ENCODE measurements at places on chromosomes 12 and 14.

DNA sequence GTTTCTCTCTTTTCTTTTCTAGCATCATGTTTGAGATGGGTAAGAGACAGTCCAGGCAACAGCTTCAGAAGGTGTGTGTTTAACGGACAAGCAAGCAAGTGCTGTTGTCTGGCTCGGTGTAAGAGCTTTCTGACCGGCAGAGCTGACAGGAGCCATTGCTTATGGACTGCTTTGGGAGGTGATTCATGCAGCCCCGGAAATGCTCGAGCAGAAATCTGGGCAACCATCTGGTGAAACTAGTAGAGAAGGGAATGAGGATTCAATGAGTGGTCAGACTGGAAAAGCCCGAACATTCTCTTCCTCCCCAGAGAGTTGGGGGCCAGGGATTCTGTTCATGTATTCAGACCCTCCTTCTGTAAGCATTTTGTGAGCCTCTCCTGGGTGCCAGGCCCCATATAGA, 24.4 kb downstream of the TUNAR start:
- DNase-seq, result no peak

GRCh38 chr12:104462931-104463339, 6.2 kb downstream of the CHST11 start:
- no peak for DNase-seq

- no peak for DNase-seq
These were observed 4.7 kb downstream of the SRRM4 start for GRCh38 chr12:118986050-118986449.

DNA sequence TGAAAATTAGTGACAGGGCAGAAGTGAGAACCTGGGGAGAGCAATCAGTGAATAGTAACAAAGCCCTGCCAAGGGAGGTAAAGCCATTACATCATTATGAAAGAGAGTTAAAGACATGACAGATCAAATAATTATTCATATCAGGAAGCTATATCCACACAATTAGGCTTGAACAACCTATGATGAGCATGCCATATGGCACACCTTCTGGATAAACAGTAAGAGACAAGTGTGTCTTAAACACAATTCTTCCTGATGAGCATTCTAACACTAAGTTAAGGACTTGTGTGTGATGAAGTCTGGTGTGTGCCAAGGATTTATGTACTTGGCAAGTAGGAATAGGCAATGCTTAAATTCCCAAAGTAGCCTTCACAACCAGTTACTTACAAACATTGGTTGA, 76.1 kb downstream of the GALNT4 start:
- no peak for DNase-seq

- DNase-seq, result no peak
These were observed 17.7 kb downstream of the C12orf71 start for GRCh38 chr12:27064397-27065342.

DNA sequence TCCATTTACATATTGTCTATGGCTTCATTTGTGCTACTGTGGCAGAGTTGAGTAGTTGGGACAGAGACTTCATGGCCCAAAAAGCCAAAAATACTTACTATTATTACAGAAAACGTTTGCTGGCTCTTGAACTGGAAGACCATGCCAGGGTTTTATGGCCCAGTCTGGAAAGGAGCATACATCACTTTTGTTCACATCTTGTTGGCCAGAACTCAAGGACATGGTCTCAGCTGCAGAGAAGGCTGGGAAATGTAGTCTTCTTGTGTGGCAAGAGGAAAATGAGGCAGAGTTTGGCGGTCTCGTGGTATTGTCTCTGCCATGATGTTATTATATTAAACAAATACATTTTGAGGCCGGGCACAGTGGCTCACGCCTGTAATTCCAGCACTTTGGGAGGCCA, 509.6 kb downstream of the MED13L start:
- no peak for DNase-seq

GRCh38 chr12:6526766-6527525, 7.4 kb upstream of the GAPDH start:
- no peak for DNase-seq

- DNase-seq, result no peak
These were observed 30.6 kb upstream of the MSI1 start for GRCh38 chr12:120399531-120399930.

GRCh38 chr14:52248057-52248456, 19.4 kb upstream of the PTGDR start:
- no peak for DNase-seq

DNA sequence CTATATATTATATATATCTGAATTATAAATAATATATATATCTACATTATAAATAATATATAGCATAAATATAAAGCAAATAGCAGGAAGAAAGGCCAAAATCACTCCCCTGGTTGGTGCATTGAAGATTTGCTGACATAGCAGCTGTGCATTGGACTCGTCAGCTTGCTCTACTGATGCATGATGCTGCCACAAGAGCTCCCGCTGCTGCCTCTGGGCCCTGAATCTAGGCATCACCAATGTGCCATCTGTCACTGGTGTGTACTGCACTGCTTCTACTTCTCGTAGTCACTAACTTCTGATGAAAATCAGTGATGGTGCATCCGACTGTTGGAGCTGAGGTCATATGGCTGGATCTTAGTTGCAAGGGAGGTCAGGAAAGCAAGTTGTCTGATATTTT, 205.0 kb downstream of the ADAMTS20 start:
- no peak for DNase-seq

DNA sequence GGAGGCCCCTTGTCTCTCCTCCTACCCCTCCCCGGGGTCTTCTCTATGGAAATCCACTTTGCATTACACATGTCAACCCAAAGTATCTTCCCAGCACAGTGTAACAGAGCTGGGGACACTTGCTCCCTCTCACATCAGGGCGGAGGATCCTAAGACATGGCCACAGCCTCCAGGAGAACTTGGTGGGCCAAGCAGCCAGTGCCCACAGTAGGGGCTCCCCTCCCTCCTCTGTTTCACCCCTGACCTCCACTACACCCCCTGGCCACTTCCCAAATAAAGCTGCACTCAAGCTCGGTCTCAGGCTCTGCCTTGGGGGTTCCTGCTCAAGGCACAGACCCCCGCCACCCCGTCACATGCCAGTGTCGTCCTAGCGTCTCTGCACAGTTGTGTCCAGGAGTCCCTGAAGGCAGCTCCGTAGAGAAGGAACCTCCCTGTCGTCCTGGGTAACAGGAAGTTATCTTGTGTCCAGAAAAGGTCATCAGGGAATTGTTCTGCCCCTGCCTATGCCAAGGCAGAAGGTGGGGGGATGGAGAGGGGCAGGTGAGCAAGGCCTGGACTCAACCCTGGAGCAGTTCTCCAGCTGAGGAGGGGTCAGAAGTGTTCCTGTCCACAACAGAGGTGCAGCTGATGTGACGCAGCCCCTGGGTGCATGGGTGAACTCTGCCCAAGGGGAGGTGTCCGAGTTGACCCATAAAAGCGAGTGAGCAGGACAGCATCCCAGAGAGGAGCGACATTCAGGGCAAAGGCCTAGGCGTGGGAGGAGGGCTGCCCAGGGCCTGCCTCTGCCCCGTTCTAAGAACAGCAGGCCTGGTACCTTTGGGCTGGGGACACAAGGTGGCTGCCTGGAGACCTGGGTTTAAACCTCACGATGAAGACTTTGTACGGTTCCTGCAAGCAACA, 25.5 kb downstream of the DIO3 start:
- no peak for DNase-seq

GRCh38 chr12:97127061-97127460, 220.0 kb downstream of the NEDD1 start:
- DNase-seq, result no peak

- no peak for DNase-seq
These were observed 668 bp downstream of the RAPGEF3 start for GRCh38 chr12:47757840-47758583.

GRCh38 chr12:2341871-2342270, 289.1 kb downstream of the CACNA1C start:
- no peak for DNase-seq

- no peak for DNase-seq
These were observed 20.0 kb upstream of the STAC3 start for GRCh38 chr12:57270966-57271470.

DNA sequence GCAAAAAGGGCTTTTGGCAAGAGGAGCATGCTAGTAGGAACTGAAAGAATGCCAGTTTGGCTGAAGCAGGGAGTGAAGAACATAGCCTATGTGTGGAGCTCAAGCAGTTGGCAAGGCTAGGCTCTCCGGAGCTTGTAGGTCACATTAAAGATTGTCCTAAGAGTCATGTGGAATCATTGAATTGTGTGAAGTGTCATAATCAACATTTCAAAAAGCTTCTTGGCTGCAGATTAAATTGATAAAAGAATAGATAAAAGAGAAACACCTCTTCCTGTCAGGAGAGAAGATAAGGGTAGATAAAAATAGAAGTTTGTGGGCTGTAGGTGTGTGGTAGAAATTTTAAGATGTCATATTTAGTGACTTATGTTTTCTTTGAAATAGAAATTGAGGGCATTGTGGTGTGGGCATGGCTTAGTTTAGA, 36.1 kb downstream of the CPSF6 start:
- DNase-seq, result no peak

DNA sequence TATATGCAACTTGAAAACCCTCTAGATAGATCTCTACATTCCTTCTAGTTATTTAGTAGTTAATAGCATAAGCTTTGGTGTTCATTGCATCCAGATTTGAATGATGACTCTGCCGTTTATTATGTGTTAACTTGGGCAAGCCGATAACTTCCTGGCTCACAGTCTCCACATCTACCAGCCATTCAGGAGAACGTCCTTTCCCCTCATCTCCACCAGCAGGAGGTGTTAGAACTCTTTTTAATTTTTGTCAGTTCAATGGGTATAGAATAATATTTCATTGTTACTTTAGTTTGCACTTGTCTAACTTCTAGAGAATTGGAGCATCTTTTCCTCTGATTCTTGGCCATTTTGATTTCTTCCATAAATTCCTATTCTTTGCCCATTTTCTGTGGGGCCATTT, 30.0 kb upstream of the WSCD2 start:
- DNase-seq, result no peak

- no peak for DNase-seq
These were observed 40.8 kb upstream of the POC1B start for GRCh38 chr12:89566615-89567014.

GRCh38 chr12:42128327-42128726, 16.3 kb downstream of the GXYLT1 start:
- no peak for DNase-seq

GRCh38 chr14:26525085-26525484, 72.7 kb downstream of the NOVA1 start:
- DNase-seq, result no peak

DNA sequence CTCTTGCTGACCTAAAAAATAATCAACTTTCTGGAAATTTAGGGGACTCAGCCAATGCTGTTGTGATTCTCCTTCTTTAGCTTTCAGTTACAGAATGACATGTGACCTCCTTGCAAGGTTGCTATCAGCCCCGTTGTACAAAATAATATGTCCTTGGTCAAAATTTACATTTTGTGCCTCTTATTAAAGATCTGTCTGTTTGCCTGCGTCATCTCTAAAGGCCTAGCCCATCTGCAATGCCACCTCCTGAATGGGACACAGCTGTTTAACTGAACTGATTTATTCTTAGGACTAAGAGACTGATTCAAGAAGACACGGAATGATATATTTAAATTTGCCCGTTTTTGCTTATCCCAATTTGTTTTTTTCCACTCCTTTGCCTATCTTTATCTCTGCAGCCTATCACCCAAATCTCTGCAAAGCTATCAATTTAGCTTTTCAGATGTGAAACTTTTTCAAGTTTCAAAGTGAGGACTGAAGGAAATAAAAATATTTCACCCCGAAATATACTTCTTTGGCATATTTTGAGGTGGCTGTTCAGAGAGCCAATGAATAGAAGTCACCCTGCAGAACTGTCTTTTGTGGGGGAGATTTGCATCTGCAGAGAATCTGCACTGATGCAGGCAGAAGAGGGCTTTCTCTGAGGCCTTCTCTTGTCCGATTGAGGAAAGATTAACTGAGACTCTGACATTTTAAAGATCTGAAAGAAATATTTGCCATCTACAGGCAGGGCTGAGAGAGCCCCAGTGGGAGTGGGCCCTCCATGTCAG, 126.0 kb downstream of the VEZT start:
- no peak for DNase-seq

GRCh38 chr14:55802986-55803872, 223.2 kb downstream of the KTN1 start:
- DNase-seq, result no peak

DNA sequence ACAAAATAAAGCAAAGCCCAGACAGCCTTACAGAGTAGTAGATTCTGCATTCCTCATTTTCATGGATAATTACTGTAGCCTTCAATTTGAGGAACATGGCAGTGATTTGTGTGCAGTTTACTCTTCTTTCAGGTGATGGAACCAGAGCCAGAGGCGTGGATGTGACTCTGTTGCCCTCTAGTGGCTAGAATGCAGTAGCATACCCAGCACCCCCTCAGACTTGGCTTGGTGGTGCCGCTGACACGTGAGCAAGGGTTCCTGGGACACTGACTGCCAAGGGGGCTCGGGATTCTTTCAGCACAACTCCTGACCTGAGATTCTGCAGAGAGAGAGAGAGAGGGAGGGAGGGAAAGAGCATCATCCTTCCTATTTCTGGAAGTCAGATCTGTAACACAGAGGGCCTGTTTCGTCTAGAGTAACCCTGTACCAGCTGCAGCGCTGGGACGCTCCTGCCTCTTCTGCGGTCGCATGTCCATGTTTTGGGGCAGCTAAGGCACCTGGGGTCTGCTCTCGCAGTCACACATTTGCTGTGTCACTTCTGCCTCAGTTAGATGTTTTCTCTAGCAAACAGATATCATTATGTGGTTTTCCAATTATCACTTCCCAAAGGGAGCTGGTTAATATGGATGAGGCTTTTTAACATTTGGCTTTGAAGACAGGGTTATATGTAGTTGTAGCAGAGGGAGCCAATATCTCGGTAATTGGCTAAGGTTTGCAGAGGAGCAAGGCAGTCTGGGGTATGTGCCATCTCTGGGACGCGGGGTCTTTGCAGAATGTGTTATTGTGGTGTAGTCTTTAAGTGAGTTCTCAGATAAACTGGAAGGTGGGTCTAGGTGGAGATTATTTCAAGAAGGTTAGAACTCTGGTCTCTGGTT, 428.1 kb downstream of the NRXN3 start:
- DNase-seq, result no peak

DNA sequence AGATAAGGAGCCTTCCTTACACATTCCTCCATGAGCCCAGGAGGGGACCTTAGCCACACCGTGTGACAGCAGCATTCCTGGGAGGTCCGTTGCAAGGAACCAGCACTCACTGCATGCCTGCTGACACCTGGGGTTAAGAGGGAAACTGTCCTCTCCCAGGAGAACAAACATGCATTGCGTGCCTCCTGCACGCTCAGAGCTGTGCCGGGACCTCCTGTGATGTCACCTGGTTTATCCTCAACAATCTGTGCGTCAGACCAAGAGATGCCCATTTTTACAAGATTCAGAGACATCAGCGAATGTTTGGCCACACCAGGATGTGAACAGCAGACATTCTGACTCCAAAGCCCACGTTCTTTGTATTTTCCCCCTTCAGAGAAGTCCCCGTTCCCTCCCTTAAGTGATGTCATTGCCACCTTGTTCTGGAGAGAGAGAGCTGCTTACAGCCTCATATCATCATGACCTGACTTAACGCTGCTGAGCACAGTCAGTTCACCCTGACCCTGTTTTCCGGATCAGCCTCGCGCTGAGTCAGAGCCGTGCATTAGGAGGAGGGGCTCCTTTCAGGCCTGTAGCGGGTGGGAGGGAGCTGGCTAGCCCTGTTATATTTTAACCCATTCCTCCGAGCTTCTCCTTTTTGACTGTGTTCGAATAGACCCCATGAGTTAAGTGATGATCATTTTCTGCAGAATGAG, 36.2 kb downstream of the TMEM120B start:
- no peak for DNase-seq

- no peak for DNase-seq
These were observed 71.6 kb downstream of the PDE6H start for GRCh38 chr12:15044471-15044870.

GRCh38 chr14:34496679-34497513, 34.9 kb upstream of the SPTSSA start:
- DNase-seq, result peak; percentile 96

- DNase-seq, result peak; percentile 54
These were observed 105.1 kb downstream of the SINHCAF start for GRCh38 chr12:31220633-31221550.
